ENCODE measurements at places on chromosomes 2 and 18.

GRCh38 chr18:48022531-48023329 is 92.3 kb upstream of the SMAD2 start:
- peak; percentile 75 for DNase-seq

- DNase-seq: no peak
These were observed 37.6 kb downstream of the LRP2 start for GRCh38 chr2:169324581-169325260.

DNA sequence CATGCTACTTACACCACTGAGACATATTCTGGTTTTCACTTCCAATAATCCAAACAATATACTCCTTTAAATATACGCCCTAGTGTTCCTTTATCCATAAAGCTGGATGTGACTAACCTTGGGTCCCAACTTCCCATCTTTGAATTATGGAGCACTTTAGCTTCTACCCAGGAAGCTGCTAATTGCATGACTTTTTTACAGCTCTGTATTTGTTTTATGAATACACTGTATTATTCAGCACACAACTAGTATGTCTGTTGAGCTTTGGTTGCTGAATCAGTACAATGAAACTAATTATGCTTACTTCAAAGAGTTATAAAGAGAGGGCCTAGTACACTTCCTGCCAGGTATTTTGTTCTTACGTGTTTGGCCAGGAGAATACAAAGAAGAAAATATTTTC is 118.5 kb downstream of the BAZ2B start:
- DNase-seq: no peak

DNA sequence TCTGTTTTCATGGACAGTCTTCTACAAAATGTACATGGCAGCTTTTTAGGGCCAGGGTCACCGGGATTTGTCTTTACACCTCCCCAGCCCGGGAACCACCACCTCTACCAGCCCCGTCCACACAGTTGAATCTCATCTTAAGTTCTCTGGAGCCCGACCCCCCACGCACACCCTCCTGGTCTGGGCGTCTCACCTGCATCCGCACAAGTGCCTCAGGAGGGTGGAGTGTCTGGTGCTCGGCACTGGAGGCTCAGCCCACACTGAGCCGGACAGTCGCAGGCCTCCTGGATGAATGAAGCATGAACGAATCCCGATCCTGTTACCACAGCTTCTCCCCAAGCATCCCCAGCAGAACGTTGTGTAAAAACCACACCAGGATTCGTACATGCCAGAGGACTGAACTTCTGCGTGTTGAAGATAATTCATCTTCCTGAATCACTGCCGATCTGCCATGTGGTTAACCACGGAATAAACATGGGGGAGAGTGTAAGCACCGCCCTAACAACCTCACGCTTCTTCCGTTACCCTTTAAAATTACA is 162.0 kb downstream of the RTP5 start:
- DNase-seq: no peak

- DNase-seq: no peak
These were observed 1074.4 kb upstream of the GYPC start for GRCh38 chr2:125581557-125581956.

GRCh38 chr2:220076734-220077133 is 449.3 kb downstream of the SLC4A3 start:
- no peak for DNase-seq

DNA sequence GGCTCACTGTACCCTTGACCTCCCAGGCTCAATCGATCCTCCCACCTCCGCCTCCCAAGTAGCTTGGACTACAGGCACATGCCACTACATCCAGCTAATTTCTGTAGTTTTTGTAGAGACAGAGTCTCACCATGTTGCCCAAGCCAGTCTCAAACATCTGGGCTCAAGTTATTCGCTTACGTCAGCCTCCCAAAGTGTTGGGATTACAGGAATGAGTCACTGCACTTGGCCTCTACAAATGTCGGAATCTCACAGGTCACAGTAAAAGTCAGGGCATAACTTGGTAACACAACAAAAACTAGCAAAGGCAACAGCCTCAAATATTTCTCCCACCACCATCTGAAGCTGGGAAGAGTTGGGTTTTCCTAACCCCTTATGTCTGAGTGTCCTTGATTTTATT is 25.3 kb downstream of the SCG2 start:
- DNase-seq: no peak

DNA sequence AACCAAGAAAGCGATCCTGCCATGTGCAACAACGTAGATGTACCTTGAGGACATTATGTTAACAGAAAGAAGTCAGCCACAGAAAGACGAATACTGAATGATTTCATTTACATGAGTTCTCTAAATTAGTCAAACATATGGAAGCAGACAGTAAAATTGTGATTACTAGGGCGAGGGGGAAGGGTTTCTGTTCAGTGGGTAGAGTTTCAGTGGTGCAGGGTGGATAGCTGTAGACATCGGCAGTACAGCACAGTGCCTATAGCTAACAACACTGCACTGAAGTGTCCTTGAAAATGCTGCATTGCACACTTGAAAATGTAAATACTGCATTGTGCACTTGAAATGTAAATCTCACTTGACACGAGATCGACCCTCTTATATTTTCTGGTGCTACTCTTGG is 275.3 kb downstream of the GALR1 start:
- DNase-seq: no peak

DNA sequence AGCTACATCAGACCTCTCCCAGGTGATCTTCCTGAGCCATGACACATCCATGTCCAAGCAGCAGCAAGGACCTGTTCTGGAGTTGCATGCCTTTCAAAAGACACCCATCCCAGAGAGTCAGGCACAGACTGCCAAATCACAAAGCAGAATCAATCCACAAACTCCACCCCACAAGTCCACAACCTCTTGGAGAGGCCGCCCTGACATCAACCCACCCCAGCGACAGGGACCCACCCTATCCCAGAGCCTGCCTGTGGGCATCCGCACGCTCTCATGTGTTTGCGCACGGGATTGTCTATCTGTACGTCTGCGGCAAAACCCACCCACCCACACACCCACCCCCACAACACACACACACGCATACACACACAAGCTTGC is 11.9 kb downstream of the SMAD7 start:
- no peak for DNase-seq

GRCh38 chr2:84801811-84802210 is 79.1 kb downstream of the TRABD2A start:
- no peak for DNase-seq

GRCh38 chr2:29123617-29124349 is 8.6 kb downstream of the CLIP4 start:
- DNase-seq: no peak

GRCh38 chr18:74277296-74277695 is 14.5 kb downstream of the CYB5A start:
- DNase-seq: no peak
